ENCODE measurements at places on chromosomes 12 and 14.

DNA sequence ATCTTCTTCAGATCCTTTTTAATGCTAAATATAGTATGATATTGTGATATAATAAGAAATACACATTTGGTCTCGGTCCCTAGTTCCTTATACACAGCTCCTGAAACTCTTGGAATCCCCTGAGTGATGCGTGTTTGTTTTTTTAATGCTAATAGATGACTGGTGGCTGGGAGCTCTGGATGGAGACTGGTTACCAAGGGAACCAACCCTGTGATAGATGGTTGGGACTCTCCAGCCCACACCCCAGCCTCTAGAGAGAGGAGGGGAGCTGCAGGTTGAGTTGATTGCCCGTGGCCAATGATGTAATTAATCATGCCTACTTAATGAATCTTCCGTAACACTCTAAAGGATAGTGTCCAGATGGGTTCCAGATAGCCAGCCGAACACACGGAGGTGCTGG lies 140.6 kb downstream of the FBXL14 start:
- no peak for DNase-seq

DNA sequence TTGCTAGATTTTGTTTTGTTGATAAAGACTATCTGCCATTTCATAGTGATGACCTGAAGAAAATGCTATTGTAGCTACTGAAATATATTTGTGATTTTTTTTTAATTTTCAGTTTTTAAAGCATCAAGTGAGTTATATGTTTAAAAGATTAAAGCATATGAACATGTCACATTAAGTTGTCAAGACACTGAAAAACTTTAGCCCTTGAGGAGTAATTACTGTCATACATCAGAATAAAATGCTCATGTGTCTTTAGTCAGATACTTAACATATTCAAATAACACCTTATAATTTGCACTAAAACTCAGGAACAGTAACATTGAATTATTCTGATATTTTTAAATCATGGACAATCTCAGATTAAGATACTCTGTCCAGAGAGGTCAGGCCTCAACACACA lies 108.1 kb upstream of the ATXN7L3B start:
- DNase-seq, result no peak

DNA sequence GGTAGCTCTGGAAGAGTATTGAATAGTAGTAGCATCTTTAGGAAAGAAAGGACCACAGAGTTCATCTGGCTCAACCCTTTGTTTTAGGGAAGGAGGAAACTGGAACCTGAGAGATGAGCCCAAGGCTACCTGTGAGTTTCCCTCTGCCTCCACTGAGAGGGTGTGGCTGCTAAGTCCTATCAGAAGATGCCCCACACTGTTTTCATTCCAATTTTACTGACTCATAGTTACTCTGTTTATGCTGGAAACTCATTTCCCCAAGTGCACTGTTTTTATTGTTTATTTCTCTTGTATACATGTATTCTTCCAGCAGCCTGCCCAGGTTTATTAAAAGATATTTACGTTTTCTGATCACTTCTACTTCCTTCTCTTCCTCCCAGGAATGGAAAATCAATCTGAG lies 127.4 kb upstream of the ARHGAP5 start:
- DNase-seq, result no peak

- no peak for DNase-seq
These were observed 232.2 kb downstream of the NUAK1 start for GRCh38 chr12:105906561-105906960.

DNA sequence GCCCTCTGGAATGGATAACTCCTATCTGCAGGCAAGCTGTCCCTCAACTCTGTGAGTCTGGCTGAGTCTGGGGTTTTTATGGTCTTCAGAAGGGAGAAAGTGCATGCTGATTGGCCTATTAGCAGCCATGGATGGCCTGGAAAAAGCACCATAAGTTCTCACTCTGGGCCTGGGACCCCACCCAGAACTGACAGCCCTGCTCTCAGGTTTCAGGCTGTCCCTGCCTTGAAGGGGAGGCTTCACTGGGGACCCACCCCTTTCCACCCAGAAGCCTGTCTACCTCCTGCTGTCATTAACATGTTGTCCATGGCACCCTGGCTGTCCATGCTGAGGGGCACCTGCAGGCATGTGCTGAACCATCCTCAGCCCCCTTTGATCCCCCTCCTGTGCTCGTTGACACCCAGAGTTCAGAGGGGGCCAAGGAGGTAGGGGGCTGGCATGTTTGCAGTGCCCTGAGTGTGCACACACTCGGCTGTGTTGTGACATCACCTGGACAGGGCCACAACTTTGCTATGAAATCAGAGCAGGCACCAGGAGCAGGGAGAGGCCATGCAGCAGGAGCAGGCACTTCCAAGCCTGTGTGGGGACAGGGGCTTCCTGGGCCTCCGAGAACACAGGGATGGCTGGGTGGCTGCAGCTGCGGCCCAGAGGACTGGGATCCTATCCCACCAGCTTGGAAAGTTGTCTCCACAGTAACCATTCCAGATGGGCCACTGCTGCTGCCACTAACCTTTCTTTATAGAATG lies 84.7 kb downstream of the ACSS3 start:
- DNase-seq, result no peak

DNA sequence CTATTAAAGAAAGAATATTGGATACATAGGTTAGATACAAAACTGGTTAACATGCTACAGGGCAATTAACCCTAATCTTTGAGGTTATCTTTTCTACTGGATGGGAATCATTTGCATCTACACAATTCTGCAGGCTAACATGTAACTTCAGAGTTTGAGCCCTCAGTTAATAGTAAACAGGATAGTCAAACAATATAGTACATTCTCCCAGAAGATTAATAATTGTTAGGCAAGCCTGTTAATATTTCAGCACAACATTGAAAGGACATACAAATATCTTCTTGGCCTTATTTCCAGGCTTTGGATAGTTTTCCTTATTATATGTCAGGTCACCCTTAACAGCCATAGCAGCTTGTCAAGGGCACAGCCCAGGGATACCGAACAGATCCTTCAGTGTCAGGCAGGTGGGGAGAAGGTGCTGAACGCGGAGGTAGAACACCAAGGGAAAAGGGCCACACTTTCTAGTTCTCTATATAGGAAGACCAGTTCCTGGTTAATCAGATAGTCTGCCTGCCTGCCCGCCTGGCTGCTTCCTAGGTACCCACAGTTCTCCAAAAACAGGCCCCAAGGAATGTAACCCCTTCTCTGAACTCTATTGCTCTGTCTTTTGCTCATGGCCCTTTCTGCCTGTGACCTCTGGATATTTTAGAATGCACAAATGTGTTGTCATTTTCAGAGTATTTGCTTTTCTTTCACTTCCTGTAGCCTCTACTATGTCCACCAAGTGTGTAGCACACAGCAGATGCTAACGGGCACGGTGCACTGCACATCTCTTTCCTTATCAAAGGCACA lies 256.0 kb downstream of the PCNX1 start:
- no peak for DNase-seq

- DNase-seq, result no peak
These were observed 34.8 kb downstream of the DLK1 start for GRCh38 chr14:100761481-100761880.

DNA sequence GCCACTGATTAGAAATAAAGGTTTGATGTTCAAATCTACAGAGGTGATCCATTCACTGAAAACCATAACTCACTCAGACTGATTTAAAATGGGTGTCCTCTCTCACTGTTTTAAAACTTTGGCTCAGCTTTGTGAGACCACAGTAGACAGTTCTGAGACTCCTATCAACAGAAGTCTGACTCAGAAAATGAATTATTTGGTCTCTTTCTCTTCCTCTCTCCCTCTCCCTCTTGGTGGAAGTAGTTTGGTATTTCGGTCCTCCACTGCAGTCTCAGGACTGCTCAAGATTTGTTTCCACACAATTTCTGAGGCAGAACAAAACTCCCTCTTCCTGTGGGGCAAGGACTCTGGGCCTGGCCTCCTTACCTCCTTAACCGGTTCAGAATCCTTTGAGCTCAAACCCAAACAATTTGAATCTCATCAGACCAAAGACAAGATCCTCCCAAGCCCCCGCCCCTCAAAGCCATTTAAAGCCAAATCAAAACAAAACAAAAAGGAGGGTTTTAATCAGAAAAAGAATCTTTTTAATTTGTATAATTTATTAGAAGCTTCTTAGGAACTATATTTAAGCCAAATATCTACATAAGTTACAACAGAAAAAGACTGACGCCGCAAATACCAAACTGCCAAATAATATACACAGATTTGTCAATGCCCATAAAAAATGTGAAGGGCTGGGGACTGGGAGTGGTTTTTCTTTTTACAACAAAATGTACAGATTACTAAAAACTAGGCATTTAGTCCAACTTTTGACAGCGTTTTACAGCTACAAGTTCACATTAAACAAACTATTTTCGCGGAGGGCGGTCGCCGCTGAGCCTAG lies 3.9 kb downstream of the NKX2-1 start:
- DNase-seq, result no peak

- DNase-seq, result no peak
These were observed 52.8 kb upstream of the GTF2A1 start for GRCh38 chr14:81273521-81273920.

All from stimulated activated CD4-positive, alpha-beta T cell treated with anti-CD3 and anti-CD28 coated beads, TNF-alpha, amount 100 ng/mL, for 1 hour (primary cell).